ENCODE measurements at places on chromosomes 5 and 9.

- DNase-seq = no peak
Measured at GRCh38 chr5:139017624-139018023, 142.5 kb upstream of the LRRTM2 start.

GRCh38 chr9:36866840-36867239 is 167.2 kb downstream of the PAX5 start:
- no peak for DNase-seq

DNA sequence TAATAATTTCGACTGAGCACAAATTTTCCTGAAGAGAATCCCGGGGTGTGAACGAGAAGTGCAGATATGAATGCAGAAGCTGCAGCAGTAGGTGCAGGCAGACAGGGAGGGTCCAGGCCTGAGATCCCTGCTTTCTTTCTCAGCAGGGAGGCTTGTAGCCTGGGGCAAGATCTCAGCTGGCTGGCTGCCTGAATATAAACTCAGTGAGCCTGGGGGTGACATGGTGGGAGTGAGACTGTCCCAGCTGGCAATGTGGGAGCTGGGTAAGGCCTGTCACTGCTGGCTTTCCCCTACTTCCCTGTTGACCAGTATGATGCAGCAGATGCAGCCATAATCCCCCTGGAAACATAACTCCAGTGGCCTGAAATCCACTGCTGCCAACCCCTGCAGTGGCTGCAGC is 325.2 kb downstream of the CETN3 start:
- DNase-seq = no peak

DNA sequence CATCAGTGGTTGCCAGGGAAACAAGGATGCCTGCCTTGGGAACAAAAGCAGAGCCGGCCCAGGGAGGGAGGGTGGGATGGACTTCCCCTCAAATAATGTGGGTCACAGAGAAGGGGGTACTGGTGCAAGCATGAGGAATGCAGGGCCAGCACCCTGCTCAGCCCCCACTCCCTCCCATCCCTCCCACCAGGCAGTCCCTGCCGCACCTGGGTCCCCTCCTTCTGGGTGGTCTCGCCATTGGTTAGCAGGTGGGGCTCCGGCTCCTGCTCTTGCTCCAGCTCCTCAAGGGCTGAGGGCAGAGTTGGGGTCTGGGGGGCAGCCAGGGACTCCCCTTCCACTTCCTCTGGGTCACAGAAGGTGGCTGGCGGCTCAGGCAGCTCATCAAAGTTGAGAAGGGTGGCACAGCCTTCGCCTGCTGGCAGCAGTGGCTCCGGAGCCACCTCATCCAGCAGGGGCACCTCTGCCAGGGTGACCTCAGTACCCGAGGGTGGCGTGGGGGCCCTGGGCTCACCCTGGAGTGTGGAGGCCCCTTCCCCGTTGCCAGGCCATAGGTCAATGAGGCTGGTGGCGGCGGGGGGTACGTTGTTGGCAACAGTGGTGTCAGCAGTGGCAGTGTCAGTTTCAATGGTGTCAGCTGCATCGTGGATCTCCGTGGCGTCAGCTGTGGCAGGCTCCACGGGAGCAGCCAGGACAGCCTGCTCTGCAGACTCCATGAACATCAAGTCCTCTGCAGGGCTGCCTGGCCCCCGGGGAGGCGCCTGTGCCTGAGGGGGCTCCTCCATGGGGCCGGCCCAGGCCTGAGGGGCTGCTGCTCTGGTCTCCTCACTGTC is 11.5 kb downstream of the PRR7 start:
- DNase-seq = no peak

DNA sequence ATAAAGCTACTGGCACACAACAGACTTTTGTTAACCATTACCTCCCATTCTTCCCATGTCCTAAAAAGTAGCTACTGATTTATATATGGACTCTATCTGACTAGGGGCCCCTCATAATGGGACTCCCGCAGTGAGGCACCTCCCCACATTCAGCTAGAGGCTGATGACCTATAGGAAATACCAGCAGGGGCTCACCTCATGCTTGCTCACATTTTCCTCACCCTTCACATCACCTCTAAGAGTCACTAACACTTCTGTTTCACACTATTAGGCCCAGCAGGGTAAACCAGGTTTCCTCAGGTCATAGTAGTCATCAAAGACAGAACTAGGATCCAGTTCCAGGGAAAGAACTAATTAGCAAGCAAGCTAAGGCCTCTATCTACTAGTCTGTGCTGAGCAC is 60.7 kb downstream of the PRELID2 start:
- DNase-seq = no peak

DNA sequence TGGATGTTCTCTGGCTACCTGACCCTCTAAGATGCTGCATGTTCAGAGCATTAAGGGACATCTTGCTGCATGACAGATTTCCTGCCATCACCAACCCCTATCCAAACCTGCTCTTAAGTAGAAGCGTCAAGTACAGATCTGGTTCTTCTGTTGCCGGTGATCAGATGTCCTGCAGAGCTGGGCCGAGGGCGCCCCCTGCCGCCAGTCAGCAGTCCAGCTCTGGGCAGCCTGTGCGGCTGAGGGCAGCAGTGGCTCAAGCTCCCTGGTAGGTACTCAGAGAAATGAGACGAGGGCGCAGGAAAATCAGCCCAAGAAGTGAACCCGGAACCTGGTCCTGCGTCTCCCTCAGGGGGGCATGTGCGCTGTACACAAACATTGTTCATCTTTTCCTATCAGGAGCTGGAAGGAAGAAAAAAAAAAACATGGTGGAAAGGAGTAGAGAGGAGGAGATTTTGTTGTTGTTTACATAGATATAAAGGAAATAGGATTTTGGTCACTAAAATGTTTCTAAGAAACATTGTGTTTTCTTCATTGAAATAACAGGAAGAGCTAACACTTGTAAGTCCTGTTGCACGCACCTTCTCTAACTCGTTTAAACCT is 95.8 kb downstream of the CFAP90 start:
- DNase-seq = no peak

DNA sequence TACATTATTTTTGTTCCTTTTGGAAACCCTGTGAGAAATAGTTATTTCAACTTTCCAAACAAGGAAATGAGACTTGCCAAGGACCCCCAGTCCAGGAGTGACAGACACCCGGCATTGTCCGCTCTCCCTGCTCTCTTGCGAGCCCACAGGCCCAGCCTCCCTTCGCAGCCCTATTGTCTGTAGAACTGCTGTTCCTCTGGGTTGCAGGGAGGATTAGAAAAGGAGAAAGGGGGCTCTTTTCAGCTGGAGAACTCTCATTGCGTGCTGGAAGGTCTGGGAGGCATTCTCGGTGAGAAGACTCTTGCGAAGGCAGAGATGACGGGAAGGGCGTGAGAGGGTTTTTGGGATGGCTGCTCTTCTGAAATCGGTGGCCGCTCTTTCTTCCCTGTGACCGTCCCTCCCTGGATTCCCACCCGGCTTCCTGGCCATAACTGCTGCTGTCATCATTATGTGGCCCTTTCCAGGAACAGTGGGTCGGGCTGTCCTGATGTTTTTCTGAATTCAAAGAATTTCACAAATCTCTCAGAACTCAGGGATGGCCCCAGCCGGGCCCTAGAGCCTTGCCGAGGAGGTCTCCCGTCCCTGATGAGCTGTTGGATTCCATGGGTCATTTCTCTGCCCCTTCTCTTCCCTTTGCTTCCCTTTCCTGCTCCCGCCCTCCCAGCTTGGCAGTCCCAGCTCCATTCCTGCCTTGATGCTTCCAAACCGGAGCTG is 29.8 kb downstream of the STC2 start:
- no peak for DNase-seq

- DNase-seq = no peak
Measured at GRCh38 chr5:84642795-84643194, 258.1 kb upstream of the EDIL3 start.

- DNase-seq = no peak
Measured at GRCh38 chr5:111783537-111783936, 26.5 kb upstream of the NREP start.

GRCh38 chr5:33738967-33739366 is 152.8 kb downstream of the ADAMTS12 start:
- no peak for DNase-seq

- peak; percentile 95 for DNase-seq
Measured at GRCh38 chr9:105064248-105065097, 136.5 kb upstream of the ABCA1 start.

GRCh38 chr5:148913985-148914431 is 87.6 kb downstream of the ADRB2 start:
- DNase-seq = no peak

DNA sequence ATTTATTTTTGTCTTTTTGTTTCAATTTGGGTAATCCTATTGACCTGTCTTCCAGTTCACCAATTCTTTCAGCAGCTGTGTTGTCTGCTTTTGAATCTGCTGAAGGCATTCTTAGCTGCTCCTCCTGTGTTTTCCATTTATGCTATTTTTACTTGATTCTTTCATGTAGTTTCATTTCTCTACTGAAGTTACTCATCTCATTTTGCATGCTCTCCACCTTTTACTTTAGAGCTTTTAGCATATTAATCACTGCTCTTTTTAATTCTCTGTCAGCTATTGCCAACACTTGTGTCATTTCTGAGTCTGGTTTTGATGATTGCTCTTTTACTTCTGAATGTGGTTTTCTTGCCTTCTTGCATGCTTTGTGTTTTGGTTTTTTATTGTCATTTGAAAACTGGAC is 496.0 kb upstream of the CLINT1 start:
- DNase-seq = no peak

- no peak for DNase-seq
Measured at GRCh38 chr5:29460971-29461559, 1732.4 kb upstream of the CDH6 start.

GRCh38 chr5:7667216-7667767 is 183.6 kb downstream of the CFAP90 start:
- no peak for DNase-seq

GRCh38 chr5:54040804-54041203 is 269.6 kb downstream of the ARL15 start:
- DNase-seq = no peak

- DNase-seq = no peak
Measured at GRCh38 chr9:107793541-107793940, 304.0 kb upstream of the KLF4 start.

DNA sequence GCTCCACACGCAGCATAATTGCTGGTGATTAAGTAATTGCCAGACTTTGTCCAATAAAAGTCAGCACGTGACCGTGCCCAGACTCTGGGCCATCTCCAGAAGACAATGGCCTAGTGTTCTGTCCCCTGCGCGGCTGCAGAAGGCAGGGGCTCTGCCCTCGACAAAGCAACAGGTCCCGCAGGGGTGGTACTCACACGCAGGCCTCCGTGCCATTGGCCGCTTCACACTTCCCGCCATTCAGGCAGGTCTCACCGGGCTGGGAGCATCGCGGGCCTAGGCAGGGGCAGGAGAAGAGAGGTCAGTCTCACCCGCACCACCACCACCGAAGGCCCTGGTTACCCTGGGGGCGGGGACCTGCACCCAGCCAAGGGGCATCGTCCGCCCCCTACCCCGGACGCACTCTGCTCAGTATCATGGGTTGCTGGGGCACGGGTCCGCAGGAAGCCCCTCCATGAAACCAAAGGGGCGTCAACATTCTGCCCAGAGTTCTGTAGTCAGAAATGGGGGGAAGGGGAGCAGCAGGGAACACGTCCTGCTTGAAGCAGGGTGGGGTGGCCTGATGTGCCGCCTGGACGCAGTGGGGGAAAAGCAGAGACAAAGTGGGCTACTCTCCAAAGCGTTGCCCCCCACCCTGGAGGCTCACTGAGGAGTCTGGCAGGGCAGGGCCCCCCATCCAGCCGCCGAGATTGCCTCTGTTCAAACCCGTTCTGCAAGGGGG is 1.9 kb downstream of the NOTCH1 start:
- DNase-seq = no peak

- DNase-seq = peak; percentile 91
Measured at GRCh38 chr5:132498152-132498551, 7.6 kb upstream of the IRF1 start.

DNA sequence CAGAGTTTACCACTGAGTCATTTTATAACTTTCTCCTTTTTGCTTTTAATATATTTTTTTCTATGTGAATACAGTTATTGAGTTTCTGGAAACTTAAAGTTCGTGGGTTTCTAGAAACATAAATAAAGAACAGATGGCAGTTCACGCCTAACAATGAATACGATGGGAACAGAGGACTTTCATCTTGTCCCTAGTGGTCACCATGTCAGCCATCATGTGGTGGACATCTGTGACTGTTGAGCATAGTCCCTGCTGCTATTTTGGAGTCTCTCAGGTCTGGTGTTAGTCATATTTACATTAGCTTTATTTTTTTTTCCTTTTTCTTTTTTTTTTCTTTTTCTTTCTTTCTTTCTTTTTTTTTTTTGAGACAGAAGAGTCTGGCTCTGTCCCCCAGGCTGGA is 85.3 kb downstream of the XRCC4 start:
- no peak for DNase-seq

DNA sequence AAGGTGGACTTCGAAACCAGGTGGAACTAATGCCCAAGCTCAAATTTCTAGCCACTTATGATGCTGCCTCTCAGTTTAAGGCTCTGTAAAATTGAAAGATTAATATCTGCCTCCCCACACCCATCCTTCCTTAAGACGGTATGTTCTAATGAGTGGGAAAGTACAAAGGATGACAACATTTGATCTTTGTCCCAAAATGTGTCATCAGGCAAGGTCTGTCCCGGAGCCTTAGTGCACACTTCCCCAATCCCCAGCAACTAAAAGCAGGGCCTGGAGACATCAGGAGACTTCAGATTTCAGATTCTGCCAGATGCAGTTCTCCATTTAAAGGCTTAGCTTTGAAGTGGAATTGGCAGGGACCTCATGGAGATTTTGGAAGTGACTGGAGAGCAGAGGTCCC is 316.5 kb downstream of the ASTN2 start:
- no peak for DNase-seq

DNA sequence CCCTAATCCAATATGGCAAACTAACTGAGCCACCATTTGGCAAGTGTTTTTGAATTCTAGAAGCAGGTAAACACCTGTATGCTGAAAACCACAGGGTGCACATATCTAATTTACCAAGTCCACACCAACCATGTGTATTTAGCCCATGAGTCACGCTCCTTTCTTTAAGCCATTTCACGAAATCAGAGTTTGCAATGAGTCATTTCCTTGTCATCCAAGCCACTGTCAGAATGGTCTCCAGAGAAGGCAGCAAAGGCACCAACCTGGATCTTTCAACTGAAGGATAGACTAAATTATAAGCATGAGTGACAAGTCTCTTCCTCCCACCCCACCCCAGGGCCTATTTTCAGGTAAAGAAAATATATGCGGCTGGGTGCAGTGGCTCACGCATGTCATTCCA is 110.0 kb downstream of the PAX5 start:
- DNase-seq = no peak

DNA sequence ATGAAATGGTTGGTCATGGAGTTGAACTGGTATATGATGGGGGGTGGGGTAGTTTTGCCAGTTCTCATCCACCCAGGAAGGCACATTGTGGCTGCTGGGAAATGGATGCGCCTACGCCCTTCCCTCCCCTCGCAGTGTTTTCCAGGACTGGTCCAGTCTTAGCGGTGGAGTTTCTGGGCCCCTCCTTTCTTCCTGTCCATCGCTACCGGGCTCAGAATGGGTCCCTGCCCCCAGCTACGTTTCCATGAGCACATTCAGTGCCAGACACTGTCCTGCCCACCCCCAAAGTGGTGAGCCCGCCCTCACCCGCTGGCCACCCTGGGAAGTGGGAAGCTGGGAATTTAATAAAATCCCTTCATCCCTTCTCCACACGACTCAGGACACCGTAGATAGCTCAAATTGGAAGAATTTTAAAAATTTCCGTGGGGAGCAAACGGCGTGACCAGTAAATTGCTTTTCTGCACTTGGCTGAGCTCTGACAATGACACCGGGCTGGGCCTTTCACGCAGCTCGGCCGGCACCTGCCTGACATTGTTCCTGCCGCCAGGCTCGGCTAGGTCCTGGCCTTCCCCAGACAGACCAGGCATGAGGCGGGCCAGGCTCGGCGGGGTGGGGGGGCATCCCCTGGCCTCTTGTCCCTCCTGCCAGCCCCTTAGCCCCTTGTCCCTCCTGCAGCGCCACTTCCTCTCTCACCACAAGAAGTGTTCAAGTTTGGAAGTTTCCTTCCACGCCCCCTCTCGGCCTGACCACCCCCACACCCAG is 3.6 kb downstream of the FGF18 start:
- DNase-seq = peak; percentile 63

Measured in tibial artery (tissue), 4 donors.